Thoracic aorta endothelial cell (primary cell): ENCODE measurements at places on chromosomes 7 and 10. TPM values are rescaled to one million over a fixed set of nuclear protein-coding genes. Genes with fewer than 3 reads are reported as not detected.

ASIC3 gene
- 0.07 TPM in 1 of 2 replicates, not detected in the other for total RNA-seq

ICA1 gene
- total RNA-seq: 37.2 and 45.6 TPM in 2 replicates

DYNC1I1 gene
- total RNA-seq: 1.6 and 4.0 TPM in 2 replicates

VWDE gene
- under 0.01 and 0.50 TPM in 2 replicates for total RNA-seq

STX1A gene
- 14.8 and 17.0 TPM in 2 replicates for total RNA-seq

SPRN gene
- not detected in 2 replicates for total RNA-seq

CRYGN gene
- not detected in 2 replicates for total RNA-seq

PALD1 gene
- total RNA-seq: 38.7 and 54.8 TPM in 2 replicates

EBLN1 gene
- total RNA-seq: not detected in 2 replicates

HTR5A gene
- not detected in 2 replicates for total RNA-seq

AKR1D1 gene
- not detected in 2 replicates for total RNA-seq

KIAA1549 gene
- total RNA-seq: 3.5 and 4.8 TPM in 2 replicates

HOGA1 gene
- 0.27 and 0.36 TPM in 2 replicates for total RNA-seq

EPHB4 gene
- total RNA-seq: 148 and 172 TPM in 2 replicates

VSTM4 gene
- 0.27 and 1.1 TPM in 2 replicates for total RNA-seq

MRLN gene
- not detected in 2 replicates for total RNA-seq

SPDYE8 gene
- total RNA-seq: not detected in 2 replicates

FOXI2 gene
- not detected in 2 replicates for total RNA-seq

ANAPC16 gene
- total RNA-seq: 34.7 and 45.3 TPM in 2 replicates

PAPOLB gene
- 0.22 and 0.27 TPM in 2 replicates for total RNA-seq

SEMA3E gene
- under 0.01 and 0.29 TPM in 2 replicates for total RNA-seq

XRCC2 gene
- total RNA-seq: 12.5 and 17.3 TPM in 2 replicates

TMEM213 gene
- total RNA-seq: not detected in 2 replicates

LRRTM3 gene
- not detected in 2 replicates for total RNA-seq

CHN2 gene
- 0.53 TPM in 1 of 2 replicates, not detected in the other for total RNA-seq

UBTD1 gene
- total RNA-seq: 38.1 and 42.4 TPM in 2 replicates

CALCR gene
- total RNA-seq: not detected in 2 replicates

TBX20 gene
- 0.29 and 14.4 TPM in 2 replicates for total RNA-seq

MYH16 gene
- 0.93 and 1.1 TPM in 2 replicates for total RNA-seq

RGR gene
- total RNA-seq: not detected in 2 replicates

EN2 gene
- total RNA-seq: not detected in 2 replicates

CDK5 gene
- 14.5 and 14.6 TPM in 2 replicates for total RNA-seq

STOX1 gene
- under 0.01 and 0.14 TPM in 2 replicates for total RNA-seq

TYW1B gene
- total RNA-seq: 2.0 and 2.4 TPM in 2 replicates

CHAT gene
- total RNA-seq: not detected in 2 replicates

TRPV5 gene
- total RNA-seq: not detected in 2 replicates
